Cortex of kidney (tissue), 1 donor: ENCODE measurements at places on chromosomes 16 and 17.

GRCh38 chr17:42704837-42705494 lies 22.6 kb downstream of the CNTNAP1 start:
- no peak for DNase-seq

DNA sequence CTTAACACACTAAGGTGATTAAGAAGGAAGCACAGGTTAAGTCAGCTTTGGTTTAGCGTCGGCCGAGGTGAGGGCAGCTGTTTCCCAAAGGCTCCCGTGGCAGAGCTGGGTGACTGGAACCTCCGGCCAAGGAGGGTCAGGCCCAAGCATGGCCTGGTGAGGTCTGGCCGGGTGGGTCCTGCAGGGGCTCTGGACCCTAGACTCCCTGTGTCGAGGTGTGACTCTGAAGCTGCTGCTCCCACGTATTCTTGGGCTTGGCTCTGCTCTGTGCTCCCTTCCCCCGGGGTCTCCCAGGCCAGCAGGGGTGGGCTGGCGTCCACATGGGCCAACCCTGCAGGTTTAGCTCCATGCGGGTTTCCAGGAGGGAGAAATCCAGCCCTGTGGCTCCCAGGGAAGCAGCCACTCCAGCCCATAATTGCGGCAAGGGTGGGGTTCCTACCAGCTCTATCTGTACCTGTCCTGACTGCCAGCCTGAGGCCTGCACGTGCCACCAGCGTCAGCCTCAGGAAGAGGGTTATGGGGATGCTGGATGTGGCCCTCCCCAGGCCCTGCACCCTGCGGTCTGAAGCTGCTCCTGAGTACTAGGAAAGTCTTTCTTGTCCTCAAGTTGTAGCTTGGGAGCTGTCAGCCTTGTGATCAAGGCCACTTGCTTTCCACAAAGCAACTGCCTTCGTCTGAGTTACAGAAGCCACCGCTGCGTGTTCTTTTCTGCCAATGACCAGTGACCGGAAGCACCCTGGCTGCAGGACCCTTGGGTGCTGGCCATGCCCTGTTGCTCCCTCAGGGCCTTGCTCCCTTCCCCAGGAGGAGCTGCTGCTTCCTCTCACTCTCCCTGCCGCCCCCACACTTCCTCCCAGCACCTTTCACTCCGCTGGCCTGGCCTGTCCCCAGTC lies 4.8 kb downstream of the CDK5R1 start:
- DNase-seq = no peak

GRCh38 chr17:15350777-15351477 lies 9.5 kb upstream of the TEKT3 start:
- no peak for DNase-seq

- no peak for DNase-seq
These were observed 174.6 kb upstream of the RPH3AL start for GRCh38 chr17:527247-527646.

DNA sequence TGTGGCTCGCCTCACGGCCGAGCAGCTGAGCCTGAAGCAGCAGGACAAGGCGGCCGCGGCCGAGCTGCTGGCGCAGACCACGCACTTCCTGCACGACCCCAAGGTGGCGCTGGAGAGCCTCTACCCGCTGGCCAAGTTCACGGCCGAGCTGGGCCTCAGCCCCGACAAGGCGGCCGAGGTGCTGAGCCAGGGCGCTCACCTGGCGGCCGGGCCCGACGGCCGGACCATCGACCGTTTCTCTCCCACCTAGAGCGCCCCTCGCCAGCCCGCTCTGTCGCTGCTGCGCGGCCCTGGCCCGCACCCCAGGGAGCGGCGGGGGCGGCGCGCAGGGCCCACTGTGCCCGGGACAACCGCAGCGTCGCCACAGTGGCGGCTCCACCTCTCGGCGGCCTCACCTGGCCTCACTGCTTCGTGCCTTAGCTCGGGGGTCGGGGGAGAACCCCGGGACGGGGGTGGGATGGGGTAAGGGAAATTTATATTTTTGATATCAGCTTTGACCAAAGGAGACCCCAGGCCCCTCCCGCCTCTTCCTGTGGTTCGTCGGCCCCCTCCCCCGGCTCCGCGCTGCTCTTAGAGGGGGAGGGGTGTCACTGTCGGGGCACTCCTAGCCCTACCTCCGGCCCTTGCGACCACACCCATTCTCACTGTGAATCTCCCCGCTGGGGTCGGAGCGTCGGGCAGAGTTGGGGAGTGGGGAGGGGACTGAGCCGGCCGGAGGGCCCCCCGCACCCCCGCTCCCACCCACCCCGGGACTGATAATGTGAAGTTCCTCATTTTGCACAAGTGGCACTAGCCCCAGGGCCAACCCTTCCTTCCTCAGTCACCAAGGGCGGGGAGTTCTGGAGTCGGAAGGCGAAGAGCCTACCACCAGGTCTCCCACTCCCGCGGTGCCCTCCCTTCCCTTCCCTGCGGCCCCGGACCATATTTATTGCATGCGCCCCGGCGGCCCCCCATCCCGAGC lies 4.0 kb downstream of the HIC1 start:
- DNase-seq = no peak

DNA sequence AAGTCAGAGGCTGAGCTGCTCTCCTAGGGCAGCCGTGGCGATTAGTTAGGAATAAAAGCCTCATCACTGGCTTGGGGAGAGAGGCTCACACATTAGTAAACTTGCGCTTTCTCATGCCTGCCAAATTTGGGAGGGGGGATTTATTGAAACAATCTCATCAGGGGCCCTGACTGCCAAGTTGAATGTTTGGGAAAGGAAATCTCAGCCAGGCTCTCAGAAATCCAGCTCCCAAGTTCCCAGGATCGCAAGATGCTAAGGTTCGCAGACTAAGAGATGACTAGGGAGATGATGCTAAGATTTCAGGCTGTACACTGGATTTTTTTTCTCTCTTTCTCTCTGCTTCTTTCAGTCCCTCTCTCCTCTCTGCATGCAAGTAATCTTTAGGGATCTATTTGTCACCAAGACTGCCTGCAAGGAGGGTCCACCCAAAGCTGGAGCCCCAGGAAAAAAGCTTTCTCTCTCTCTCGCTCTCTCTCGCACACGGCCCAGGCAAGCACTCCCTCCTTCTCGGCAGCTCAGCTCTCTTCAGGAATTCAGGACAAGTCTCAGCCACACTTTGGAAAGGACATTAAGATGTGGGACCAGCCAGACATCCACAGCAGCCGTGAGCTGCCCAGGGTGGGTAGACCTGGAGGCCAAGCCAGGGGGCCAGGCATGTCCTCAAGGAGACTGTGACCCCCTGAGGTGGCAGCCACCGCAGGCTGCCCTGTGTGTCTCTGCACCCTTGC lies 1.4 kb downstream of the GPR139 start:
- DNase-seq = no peak

GRCh38 chr17:901191-901950 lies 78.2 kb downstream of the NXN start:
- no peak for DNase-seq

GRCh38 chr16:88560714-88561484 lies 9.3 kb upstream of the ZC3H18 start:
- no peak for DNase-seq

DNA sequence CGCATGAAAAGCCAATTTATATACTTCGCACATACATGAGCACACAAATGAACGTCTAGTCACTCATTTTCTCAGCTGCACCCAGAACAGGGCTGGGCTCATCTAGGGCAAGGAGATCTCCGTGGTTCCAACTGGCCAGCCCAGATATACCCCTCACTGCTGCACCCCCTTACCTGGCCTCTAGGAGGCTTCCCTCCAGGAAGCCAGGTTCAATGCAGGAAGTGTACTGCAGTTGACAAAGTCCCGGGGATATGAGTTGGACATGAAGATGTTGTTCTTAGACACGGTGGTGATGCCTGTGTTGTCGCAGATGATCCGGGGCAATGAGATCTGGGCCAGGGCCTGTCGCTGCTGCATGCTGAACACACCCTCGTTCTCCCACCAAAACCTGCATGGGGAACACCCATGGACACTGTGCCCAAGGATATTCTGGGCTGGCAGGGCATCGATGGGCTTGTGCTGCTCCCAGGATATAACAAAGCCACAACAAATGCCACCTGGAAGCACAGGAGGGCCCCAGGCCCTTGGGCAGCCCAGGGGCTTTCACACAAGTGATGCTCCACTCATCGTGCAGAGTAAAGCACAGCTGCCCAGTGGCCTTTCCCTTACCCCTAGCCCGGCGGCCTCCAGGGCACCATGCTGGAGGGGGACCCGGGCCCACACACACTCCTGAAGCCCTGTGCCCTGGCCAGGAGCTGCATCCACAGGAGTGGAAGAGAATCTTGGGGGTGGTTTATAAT lies 10.1 kb downstream of the MPO start:
- no peak for DNase-seq

DNA sequence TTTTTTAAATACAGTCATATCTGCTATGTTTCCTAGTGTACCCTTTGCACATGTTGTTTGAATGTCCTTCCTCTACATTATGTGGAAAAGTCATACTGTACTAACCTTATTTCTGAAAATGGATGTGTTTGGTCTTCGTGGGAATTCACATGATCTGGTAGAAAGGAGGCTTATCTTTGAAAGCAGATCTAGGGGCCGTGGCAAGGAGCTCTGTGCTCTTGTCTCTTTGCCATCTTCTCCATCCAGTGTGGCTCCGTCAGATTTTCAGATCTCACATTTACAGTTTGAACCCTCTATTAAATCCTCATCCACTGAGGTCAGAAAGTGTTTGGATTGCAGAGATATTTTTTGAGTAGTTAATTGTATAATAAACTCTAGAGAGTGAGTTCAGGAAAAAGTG lies 32.9 kb downstream of the MAP2K4 start:
- DNase-seq = no peak

DNA sequence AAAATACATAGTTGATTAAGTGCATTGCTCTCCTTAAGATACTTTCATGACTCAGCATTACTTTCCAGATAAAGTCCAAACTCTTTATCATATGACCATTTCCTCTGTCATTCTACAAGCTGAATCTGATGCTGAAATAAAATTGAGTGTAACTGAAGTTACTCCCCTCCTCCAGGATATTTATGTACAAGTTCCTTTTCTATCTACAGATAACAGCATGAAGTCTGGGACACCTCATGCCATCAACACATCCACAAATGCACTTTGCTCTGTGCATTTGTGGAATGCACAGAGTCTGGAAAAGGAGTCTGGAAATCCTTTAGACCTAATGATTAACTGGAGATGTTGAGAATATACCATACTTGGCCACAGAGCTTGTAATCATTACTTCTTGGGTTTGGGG lies 60.5 kb downstream of the ACSM2B start:
- DNase-seq = no peak

- DNase-seq = no peak
These were observed 105.2 kb downstream of the CMIP start for GRCh38 chr16:81549547-81550431.

DNA sequence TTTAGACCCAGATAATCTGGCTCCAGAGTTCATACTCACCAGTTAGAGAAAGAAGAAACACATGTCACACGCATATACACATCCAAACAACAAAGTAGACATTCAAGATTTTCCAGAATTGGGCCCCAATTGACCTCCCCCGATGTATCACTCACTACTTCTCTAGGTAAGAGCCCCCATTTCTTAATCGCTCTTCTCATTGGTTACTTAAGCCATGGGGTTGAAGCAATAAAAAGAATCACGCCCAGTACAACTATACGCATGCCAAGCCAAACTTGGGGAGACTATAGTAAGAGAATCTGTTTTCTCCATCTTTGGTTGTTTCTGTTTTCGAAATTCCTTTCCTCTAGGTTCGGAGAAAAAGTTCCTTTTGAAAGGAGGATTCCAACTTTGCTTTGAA lies 565 bp downstream of the DDX52 start:
- DNase-seq = no peak
